GM10248 (cell line): ENCODE measurements at places on chromosomes 11 and 22.
A peak's percentile ranks its signal among the peaks of the same experiment; 100 is the strongest.

GRCh38 chr11:1781593-1781975 lies 17.9 kb upstream of the CTSD start:
- no peak for DNase-seq

DNA sequence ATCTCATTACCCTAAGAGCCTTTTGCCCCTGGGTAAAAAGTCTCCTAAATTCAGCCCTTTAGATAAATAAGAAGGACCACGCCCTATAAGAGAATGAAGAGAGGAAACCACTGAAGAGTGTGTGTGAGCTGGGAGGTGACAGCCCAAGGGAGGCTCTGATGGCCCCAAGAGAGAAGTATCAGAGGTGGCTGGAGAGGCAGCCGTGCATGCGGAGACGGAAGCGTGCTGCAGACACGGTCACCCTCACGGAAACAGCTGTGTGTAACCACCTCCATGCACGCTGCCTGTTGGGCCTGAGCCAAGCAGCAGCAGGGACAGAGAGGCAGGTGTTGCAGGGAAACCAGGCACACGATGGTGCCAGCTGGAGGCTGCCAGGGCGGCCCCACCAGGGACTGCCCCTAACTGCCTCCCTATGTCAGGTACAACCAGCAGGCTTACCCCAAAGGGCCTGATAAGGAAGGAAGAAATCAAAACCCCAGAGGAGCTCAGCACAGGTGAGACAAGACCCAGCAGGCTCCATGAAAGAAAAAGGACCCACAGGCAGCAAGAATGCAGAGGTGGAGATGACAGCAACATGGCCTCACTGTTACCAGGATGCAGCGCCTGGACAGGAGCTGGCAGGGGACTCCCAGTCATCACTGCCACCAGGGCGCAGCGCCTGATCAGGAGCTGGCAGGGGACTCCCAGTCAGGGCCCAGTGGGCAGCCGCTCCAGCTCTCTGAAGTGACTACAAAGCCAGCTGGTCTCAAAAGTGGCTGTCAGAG lies 7.8 kb downstream of the LARGE2 start:
- DNase-seq: peak; percentile 91

GRCh38 chr22:24120044-24120443 lies 61.2 kb upstream of the SUSD2 start:
- DNase-seq: no peak

GRCh38 chr11:69915151-69915500 lies 95.9 kb upstream of the FGF3 start:
- no peak for DNase-seq

- DNase-seq: peak; percentile 80
Measured at GRCh38 chr11:76232026-76232665, 25.8 kb upstream of the WNT11 start.

DNA sequence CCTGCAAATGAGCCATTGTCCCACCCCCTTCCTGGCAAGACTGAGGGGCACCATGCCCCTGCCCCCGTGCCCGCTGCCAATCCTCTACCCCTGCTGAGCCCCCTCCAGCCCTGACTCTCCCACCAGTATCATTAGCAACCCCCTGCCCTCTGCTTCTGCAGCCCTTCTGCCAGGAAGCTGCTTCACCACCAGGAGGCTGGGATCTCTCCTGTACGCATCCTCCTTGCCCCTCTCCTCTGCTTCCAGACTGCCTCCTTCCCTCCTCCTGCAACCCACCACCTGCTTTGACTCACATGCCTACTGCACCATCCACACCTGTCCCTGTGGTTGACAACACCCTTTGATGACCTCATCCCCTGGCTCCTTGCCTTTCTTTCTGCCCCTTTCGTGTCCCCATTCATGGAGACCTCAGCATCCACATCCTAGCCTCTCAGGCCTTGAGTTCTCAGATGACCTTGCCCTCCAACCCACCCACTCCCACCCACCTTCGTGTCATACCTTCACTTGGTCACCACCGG lies 13.4 kb upstream of the PNPLA3 start:
- no peak for DNase-seq
